ENCODE measurements at places on chromosomes 12 and 14. TPM values are rescaled to one million over a fixed set of nuclear protein-coding genes. Genes with fewer than 3 reads are reported as not detected.

The LMNTD1 gene
- total RNA-seq: 0.13 TPM

DNA sequence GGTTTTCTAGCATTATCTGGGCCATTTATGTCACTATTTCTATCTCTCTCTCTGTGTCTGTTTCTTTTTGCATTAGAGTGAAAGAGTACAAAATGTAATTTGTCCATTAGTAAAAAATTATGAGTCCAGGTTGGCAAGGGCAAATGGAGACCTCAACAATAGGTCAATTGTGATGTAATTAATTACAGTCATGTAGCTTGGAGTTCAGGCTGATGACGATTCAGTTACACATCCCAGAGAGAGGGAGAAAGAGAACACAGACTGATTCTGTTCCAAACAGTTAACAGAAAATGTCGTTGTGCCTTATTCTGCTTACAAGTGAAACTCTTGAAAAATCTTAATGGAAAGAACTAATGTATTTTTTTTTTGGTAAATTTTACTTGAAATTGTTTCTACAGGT lies 83.3 kb downstream of the ATXN7L3B start:
- no peak for DNase-seq

DNA sequence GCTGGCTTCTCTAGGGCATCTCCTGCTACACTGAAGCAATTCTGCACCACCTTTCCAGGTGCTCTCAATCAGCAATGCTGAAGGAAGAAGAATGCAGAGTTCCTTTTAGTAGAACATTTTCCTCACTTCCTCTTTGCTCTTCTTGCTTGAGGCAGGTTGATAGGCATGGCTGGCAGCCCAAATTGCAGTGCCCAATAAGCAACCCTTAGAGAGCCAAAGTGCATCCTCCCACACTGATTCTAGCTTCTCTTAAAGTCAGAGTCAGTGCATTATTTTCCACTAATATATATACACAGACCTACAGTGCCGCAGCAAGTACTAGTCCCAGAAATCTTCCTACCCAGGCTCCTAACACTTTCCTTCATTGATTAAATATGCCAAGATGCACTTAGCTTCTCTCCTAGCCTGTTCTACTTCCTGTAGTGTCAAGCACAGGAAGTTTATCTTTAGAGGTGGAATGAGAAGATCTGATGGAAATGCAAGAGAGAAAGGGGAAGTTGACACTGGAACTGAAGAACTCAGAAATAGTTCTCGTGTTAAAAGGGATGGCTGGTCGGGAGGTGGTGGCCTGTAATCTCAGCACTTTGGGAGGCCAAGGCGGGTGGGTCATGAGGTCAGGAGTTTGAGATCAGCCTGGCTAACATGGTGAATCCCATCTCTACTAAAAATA lies 132.7 kb downstream of the SSPN start:
- DNase-seq: no peak

DNA sequence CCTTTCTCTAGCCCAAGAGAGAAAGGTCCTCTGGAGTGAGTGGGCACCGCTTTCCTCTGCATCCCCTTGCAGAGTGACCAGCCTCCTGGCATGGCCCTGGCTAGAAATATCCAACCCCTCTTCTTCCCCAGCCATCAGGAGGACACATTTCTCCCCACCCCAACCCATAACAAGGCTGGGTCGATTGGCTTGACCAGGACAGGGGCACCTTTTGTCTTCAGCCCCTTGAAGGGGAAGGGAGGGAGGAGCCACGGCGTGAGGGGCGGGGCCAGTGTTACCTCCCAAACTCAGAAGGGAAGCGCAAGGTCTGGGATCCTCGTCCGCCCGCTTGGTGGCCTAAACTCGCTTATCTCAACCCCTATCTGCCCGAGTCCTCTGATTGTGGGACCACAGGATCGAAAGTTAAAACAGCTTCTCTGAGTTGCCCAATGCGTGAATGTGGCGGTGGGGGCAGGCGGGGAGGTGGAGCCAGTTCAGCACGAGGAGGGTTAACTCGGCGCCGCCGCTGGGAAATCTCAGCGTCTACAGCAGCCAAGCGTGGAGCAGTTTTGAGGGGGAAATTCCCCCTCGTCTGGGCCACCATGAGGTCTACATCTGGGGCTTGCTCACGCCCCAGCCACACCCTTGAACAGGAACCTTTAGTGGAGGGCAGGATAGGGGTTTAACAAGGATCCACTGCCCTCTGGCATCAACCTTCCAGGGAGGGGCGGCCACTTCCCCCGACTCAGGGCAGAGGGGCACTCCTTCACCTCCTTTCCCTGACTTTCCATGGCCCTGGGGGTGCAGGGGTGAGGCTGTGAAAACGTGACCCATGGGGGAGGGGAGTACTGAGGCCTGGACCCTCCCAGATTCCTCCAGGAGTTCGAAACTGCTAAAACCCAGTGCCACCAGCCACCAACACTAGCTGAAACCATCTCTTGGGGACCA lies 795 bp downstream of the STAT6 start:
- peak; percentile 63 for DNase-seq

Data from GM23248 (cell line).